ENCODE measurements at places on chromosomes 2 and 18.

- DNase-seq: no peak
Observed at GRCh38 chr18:34730774-34731173, 20.7 kb downstream of the DTNA start.

DNA sequence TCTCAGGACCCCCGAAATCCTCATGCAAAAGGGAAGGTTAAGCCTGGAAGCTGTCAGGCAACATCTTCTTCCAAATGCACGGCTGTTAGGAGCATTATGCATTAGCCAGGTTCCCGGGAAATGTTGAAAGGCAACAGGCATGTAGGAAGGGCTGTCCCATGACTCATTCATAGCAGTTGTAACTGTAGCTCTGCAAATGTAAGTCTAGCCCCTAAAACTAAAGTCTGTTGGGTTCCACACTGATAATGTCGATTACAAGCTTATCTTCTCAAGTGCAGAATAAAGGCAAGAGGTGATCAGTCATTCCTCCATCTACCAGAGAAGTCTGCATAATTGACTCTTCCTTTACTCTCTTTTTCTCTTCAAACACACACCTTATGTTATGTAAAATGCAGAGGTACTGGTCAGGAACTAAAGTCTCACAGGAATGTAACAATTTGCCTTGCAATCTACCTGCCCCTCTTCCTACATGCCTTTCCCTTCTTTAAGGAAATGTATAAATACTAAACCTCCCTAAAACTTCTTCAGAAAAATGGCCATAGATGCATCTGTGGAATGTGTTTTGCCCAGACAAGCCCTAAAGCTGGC lies 99.8 kb downstream of the AKAIN1 start:
- no peak for DNase-seq

DNA sequence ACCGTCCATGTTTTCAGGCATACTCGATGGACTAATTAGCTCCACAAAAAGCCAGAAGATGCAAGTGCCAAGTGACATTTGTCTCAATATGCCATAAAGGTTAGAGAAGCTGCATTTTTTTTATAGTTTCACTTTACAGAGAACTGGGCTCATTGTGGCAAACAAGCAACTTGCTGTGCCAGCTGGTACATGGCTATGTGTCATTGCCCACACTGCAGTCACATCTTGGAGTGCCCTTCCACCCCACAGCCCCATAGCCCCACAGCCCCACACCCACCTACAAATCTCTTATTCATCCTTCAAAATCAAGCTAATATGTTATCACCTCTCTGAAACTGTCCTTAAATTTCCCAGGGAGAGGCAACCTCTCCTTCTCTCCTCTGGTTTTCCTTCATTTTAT lies 451.9 kb downstream of the ARHGAP15 start:
- no peak for DNase-seq

- DNase-seq: no peak
Observed at GRCh38 chr18:72999971-73000607, 132.3 kb upstream of the NETO1 start.

DNA sequence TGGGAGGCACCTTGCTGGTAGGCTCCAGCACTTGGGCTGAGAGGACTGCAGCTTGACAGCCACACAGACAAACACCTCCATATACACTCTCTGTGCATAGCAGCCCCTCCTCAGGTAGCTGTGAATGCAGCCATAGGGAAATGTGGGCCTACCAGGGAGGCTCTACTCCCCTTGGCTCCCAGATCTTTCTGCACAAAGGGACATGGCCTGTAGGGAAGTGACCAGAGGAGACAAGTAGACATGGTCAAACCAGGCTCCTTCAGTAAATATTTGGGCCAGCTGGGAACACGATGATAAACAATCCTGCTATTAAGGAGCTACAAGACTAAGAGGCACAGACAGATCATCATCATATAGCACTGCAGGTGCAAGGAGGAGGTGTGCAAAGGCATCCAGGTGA lies 35.9 kb upstream of the PDCL3 start:
- DNase-seq: no peak

DNA sequence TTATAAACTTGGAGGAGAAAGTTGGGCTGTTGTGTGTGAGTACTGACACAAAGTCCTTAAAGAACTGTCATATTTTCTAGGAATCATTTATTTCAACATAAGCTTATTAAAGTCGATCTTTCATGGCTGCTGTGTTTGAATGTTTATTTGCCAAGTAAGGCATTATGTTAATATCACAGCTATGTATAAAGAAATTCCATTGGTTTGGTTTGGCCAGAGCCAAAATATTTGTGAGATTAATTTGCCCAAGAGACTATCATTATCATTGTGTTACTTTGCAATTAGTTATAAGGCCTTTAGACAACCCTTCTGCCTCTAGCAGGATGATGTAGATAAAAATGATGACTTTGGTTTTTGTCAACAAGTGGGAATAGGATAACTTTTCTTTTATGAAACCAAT lies 240.6 kb upstream of the NT5C1B start:
- no peak for DNase-seq

DNA sequence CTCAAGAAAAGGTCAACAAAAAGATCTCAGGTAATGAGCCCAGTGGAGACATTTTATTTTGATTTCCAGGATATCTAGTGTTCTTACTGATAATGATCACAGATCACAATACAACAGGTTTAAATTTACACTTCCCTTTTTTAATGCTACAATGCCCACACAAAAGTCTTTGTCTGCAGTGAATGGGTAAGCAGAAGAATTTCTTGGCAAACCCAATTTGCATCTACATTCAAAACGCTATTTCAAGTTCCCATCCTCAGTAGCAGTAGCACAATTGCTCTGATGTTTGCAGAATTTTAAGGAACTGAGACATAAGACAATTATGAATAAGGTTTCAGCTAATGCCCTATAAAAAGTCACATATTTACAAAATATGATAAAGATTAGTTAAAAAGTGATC lies 929.4 kb upstream of the PIK3C3 start:
- no peak for DNase-seq

- DNase-seq: no peak
Observed at GRCh38 chr2:165573534-165574461, 104.3 kb downstream of the CSRNP3 start.

- DNase-seq: no peak
Observed at GRCh38 chr2:8806885-8807704, 30.3 kb downstream of the KIDINS220 start.

DNA sequence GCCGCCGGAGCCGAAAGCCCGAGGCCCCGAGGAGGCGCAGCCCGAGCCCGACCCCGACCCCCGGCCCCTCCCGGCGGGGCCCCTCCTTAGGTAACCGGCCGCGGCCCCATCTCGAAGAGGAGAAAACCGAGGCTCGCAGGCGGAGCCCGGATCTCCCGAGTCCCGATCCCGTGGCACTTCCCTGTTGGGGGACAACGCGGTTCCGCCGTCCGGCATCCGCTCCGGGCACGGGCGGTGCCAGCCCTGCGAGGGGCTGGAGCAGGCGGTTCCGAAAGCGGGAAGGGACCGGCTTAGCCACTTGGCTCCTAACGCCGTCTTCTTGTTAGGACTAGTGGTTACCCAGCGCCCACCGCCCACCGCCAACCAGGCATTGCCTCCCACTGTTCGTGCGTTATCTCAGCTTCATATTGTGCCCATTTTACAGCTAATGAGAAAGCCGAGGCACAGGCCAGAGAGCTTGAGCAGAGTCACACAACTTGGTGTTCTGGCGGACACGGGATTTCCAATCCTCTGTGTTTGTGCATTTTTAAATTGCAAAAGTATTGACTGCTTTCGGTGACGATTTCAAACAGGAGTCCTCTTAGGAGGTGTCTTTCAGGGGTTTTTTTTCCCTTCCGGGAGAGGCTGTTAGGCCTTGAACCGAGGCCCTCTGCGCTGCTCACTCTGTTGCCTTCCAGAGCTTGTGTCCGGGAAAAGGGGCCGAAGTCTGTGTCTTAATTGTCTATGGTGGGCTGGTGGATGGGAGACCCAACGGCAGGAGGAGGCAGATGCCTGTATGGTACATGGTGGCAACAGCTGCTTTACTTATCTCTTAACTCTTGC lies 562 bp downstream of the CENPA start:
- DNase-seq: no peak

DNA sequence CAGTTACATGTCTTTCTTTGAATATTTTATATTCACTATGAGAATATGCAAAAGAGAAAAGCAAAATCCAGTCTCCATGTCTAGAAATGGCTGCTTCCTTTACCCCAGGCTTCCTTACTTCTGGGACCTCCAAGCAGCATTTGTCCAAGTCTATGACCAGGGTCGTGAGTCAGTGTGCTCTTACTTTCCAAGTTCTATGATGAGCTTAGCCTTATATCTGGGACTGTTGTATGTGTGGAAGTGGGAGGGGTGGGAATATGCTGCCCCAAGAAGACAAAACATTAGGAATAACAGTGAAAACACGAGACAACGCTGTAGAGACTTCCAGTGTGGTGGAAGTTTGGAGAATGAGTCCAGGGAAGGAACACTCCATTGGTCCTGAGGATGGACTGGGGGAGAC lies 21.2 kb upstream of the CHRNA1 start:
- DNase-seq: no peak

DNA sequence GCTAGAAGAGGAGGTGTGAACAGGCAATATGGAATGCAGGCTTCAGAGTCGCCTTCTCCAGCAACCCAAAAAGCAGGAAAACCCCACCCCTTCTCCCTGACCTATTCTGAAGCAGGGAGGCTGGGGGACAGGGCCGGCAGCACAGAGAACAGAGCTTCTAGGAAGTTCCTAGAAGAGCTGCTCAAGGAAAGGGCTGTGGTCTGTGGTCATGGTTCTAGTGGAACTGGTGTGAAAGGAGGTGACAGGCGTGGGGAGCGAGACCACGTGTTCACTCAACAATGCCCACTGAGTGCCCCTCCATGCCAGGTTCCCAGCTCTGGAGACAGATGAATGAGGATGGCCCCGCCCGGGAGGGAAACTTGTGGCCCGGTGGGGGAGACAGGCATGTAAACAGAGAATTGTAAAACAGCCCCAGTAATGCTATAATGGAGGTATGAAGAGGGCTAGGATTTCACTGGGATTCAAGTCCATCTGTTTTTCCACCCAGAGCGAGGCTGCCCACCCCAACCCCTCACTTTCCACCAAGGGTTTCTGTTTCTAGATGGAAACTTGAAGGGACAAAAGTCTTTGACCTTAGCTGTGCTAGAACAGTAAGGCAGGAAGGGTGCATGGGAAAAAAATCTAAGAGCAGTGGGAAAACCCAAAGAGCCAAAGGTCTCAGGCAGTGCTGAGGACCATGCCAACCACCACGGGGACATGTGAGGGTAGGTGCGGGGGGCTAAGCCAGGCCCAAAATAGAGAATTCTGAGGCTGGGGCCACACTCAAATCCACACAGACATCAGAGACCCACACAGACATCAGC lies 71.8 kb downstream of the TNS1 start:
- no peak for DNase-seq

- DNase-seq: no peak
Observed at GRCh38 chr18:9428301-9428706, 47.0 kb upstream of the RALBP1 start.

DNA sequence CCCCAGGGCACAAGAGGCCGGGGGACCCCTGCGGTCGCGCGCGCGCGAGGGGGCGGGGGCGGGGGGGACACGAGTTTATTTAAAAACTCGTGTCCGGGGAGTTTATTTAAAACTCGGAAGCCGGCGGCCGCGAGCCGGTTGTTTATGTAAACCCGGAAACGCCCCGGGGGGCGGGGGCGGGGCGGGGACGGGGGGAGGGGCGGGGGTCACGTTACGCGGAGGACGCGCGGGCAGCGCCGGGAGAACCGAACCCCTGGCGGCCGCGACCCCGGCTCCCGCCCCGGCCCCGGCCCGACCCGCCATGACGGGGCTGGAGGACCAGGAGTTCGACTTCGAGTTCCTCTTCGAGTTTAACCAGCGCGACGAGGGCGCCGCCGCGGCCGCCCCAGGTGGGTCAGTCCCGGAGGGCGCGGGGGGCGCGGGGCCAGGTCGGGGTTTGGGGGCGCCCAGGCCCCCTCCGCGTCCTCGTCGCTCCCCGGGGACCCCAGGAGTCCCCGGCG lies 4.4 kb downstream of the NFATC1 start:
- no peak for DNase-seq
